NCI-H1092 treated with DMSO at 0.1 percent for 48 hours (cell line): ENCODE measurements at places on chromosomes 5 and 9.

- DNase-seq, result no peak
Observed at GRCh38 chr9:135614821-135615665, 24.3 kb downstream of the GLT6D1 start.

DNA sequence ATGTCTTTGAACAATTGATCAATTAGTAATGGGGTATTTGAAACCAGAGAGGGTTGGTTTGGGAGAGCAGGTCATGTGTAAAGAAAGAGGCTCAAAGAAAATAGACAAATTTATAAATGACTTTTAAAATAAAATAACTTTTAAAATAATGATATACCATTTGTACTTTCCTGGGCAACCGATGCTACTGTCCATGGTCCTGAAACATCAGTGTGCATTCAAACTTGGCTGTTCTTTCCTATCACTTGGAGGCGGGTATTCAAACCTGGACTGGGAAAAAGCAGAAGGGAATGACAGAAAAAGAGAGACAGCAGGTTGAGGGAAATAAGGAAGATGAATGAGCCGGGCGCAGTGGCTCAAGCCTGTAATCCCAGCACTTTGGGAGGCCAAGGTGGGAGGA lies 1446.4 kb upstream of the WWC1 start:
- DNase-seq, result no peak

DNA sequence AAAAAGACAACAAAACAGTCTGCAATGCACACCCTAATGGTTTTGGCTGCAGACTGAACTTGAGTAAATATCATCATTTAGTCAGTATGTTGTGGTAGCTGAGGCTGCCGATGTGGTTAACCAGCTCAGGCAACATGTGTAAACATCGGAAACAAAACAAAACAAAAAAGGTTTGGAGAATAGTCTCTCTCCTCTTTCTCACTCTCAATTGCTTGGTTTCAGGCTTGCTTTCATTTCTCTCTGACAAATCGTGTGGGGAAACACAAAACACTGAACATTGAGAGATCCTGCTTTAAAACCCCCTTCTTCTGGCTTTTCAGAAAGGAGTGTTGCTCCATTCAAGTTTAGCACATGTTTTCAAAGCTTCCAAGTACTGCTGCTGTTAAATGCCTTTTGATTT lies 453.3 kb downstream of the BNC2 start:
- DNase-seq, result peak; percentile 82

GRCh38 chr5:172156541-172156994 lies 31.5 kb downstream of the STK10 start:
- no peak for DNase-seq

DNA sequence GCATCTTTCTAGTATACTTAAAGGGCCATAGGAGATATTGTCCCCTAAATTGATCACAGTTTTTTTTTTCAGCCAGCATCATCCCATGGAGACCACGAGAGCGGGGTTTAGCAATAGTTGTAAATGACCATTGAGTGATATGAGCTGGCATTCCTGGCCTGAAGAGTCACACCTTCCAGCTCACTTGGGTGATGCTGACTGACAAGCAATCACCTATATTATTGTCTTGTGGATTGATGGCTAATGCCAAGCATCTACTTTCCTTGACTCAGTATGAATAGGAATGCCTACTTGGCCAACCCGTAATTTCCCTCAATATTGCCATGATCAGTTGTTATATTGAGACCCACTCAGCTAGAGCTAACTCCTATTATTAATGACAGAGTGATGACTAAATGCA lies 70.5 kb downstream of the ADAMTSL1 start:
- DNase-seq, result no peak

DNA sequence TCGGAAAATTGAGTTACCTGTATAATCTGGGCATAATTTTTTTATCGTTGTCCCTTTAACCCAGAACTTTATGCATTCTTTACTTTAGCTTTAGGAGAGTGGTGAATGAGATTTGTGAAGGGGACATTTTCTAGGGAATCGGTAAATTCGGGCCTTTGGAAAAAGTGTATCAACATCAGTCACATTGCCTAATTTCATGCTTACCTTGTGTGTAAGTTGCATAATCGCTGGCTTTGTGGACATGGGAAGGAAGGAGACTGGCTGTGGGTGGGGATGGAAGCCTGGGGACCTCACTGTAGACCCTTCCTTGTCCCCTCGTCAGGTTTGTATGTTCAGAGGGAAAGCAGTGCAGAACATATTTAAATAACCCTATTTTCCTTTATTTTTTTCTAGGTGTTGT lies 3.3 kb downstream of the PSAT1 start:
- no peak for DNase-seq

GRCh38 chr9:68706363-68707201 lies 1.5 kb downstream of the PIP5K1B start:
- DNase-seq, result no peak
